Posterior vena cava (tissue), 2 donors: ENCODE measurements at places on chromosomes 1 and 21. TPM values are rescaled to one million over a fixed set of nuclear protein-coding genes. Genes with fewer than 3 reads are reported as not detected.

- no peak for DNase-seq
These were observed 867.4 kb upstream of the ADGRL2 start for GRCh38 chr1:80933346-80933745.

- DNase-seq, result no peak
These were observed 21.3 kb upstream of the CNIH3 start for GRCh38 chr1:224594851-224595250.

GRCh38 chr1:29514361-29515169 lies 278.2 kb downstream of the PTPRU start:
- peak; percentile 58 for DNase-seq

OXCT2 gene
- 1.2 TPM for total RNA-seq

FMO3 gene
- total RNA-seq, result 0.90 TPM

GRCh38 chr1:179228783-179229213 lies 679 bp downstream of the ABL2 start:
- DNase-seq, result peak; percentile 83

- DNase-seq, result no peak
These were observed 29.4 kb upstream of the PRRC2C start for GRCh38 chr1:171455967-171456366.

DNA sequence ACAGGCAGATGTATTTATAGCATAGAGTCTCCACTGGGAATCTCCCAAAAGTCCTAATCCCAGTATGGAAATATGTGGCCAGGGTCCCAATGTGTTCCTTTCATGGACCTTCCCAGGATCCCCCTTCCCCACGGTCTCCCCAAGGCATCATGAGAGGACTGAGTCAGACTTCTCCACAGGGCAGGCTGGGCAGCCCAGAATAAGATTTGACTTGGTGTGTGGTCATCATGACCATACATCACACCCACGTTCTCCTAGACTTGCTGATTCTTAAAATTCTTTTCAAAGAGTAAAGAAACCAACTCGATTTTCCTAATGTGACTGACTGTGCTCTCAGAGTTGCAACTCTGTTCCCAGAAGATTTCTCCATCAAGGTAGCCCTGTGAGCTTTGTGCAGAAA lies 93.9 kb upstream of the CD34 start:
- DNase-seq, result no peak

DNA sequence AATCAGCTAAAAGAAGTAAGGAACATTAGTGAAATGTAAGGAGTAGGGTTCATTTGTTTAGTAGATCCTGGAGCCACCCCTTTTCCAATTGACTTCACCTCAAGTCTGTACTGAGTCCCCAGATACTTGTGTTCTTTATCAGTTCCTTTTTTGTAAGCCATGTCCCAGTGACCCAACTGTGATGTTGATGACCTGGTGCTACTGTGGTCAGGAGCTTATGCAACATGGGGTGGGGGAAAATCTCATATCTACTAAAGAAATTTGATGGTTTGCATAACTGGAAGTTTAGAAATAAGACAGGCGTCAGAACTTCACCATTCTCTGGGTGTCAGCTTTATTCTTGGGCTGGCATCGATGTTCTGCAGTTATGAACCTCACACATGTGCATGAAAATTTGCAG lies 120.5 kb downstream of the LRRC7 start:
- DNase-seq, result no peak

GRCh38 chr1:26790551-26790953 lies 2.8 kb downstream of the PIGV start:
- no peak for DNase-seq

SERINC2 gene
- total RNA-seq, result 3.9 TPM

- DNase-seq, result no peak
These were observed 395.2 kb upstream of the LYPLAL1 start for GRCh38 chr1:218778257-218779126.

GRCh38 chr1:233140974-233141373 lies 154.6 kb downstream of the PCNX2 start:
- DNase-seq, result no peak
